Gastrocnemius medialis (tissue), 4 donors: ENCODE measurements at places on chromosomes 4 and X.

GRCh38 chrX:139691493-139691842 lies 16.5 kb downstream of the MCF2 start:
- no peak for DNase-seq

GRCh38 chr4:24373704-24374103 lies 210.7 kb downstream of the DHX15 start:
- DNase-seq = no peak

GRCh38 chr4:38677441-38677840 lies 13.4 kb downstream of the KLF3 start:
- DNase-seq = no peak

GRCh38 chr4:31917334-31917733 lies 1197.2 kb downstream of the PCDH7 start:
- DNase-seq = no peak

GRCh38 chr4:78706302-78706701 lies 69.8 kb upstream of the BMP2K start:
- no peak for DNase-seq

GRCh38 chr4:76895619-76896018 lies 2.3 kb downstream of the SOWAHB start:
- DNase-seq = no peak

GRCh38 chr4:100113096-100113495 lies 77.2 kb downstream of the DDIT4L start:
- DNase-seq = no peak

DNA sequence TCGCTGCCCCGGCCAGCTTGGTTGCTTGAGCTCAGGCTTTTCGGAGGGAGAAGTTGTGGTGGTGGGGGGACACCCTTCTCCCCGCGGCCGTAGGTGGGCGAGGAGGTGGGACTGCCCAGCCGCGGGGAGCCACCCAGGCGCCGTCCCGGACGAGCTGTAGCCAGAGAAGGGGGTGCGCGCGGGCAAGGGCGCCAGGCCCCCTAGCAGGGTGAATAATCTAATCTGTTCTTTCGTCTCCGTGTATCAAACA lies 3.1 kb downstream of the MID1IP1 start:
- no peak for DNase-seq

GRCh38 chrX:13257223-13258051 lies 62.4 kb downstream of the ATXN3L start:
- DNase-seq = no peak

DNA sequence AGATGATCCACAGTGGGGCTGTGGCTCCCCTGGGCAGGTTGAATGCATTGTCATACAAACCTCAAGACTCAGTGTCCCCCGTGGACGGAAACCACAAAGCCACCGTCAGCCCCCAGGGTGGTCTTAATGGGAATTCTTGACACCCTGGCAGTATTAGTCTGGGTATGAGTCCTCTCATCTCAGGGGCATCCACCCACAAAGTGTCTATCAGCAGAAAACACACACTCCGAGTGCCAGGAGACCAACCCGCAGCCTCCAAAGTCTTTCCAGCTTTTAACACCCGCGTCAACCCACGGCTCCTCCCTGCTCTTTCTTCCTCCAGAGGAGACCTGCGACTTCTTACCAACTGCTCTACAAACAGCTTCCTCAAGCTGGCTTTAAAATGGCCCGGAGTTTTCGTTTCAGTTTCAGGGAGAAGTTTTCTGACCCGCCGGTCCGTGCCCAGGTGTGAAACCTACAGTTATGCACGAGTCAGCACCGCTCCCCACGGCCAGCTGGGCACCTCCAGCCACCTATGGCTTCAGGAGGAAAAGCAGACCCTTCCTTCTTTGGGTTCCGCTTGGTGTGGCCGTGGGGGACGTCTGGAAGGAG lies 14.4 kb upstream of the ASMTL start:
- no peak for DNase-seq

GRCh38 chrX:43882294-43882681 lies at the start of gene MAOB:
Gene MAOB, minus strand, starts transcription at chrX:43882450. Its CDS starts 151 bp downstream, at chrX:43882299.
- DNase-seq = peak; percentile 61

DNA sequence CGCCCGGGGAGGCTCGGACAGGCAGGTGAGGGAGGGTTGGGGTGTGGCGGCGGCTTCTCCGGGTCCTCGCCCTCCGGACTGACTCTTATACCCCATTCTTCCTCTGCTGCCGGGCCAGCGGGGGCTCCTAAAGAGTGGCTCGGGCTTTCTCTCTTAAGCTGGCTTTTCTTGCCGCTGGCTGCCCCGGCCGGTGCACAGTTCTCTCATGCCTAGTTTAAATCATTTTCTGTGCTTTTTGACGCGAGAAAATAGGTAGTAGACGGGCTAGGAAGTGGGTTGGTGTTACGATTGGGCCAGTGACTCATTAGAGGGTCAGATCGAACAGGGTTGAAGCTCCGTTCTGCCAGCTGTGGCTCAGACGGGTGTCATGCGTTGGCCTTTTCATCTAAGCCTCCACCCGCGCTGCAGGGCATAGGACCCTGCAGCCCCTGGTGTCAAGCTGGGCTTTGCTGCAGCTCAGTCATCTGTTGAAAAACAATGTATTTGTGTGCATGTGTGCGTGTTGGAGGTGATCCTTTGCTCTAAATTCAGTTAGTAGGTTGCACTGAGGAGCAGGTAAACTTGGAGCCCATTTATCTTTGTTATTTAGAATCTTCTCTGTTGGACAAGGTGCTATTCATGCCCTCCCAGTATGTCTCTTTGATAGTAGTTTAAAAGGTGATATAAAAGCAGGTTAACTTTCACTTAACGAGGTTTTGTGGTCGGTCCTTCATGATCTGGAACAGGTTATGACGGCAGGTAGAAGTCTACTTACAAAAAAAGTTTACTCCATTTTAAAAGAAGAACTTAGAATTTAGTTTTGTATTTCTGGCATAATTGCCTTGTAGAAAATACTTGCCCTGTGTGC lies 802 bp downstream of the BMP2K start:
- DNase-seq = peak; percentile 10

DNA sequence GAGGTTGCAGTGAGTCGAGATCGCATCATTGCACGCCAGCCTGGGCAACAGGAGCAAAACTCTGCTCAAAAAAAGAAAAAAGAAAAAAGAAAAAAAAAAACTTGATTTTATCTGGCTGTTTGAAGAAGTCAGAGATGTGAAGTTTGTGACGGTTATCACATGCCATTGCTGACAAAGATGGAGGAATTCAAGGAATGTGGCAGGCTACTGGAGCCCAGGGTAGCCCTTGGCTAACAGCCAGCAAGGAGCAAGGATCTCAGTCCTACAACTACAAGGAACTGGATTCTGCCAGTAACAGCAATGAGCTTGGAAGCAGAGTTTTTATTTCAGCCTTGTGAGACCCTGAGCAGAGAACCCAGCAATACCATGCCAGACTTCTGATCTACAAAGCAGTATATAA lies 24.3 kb upstream of the TET2 start:
- no peak for DNase-seq

DNA sequence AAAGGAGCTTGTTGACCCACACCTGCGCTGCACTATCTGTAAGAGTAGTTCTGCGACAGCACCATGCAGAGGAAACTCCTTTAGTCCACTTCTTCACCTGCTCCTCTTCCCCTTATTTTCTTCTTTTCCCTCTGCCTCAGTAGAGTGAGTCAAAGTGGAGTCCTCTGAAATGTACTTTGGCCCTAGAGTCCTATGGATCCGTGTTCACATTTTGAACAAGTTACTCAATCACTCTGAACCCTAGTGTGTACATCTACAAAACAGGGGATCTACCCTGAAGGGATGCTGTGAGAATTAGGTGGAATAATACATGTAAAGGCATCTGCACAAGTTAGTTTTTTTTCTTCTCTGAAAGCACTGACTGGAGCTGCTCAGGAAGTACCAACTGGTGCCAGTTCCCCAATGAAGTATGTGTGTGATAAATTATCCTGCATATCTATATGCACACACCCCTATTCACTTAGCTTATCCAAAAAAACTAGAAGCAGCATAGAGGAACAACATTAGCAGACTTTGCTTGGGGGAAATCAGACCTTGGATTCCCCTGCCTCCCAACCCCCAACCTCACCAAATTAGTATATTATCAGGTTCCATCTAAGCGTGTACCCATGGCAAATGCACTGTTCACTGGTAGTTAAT lies 118.5 kb upstream of the FAM9C start:
- DNase-seq = no peak

DNA sequence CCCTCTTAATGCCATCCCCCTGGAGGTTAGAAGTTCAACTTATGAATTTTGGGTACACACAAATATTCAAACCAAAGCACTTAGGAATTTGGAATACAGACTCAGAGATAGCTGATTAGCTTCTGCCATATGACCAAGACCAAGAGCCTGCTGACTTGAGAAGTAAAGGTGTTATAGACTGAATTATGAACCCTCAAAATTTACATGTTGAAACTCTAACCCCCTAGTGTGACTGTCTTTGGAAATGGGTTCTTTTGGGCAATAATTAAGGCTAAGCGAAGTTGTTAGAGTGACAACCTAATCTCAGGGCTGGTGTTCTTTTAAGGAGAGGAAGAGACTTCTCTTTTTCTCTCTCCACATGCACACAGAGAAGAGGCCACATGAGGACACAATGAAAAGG lies 151.2 kb downstream of the COX18 start:
- no peak for DNase-seq

GRCh38 chr4:108029016-108029720 lies 39.5 kb downstream of the HADH start:
- no peak for DNase-seq

DNA sequence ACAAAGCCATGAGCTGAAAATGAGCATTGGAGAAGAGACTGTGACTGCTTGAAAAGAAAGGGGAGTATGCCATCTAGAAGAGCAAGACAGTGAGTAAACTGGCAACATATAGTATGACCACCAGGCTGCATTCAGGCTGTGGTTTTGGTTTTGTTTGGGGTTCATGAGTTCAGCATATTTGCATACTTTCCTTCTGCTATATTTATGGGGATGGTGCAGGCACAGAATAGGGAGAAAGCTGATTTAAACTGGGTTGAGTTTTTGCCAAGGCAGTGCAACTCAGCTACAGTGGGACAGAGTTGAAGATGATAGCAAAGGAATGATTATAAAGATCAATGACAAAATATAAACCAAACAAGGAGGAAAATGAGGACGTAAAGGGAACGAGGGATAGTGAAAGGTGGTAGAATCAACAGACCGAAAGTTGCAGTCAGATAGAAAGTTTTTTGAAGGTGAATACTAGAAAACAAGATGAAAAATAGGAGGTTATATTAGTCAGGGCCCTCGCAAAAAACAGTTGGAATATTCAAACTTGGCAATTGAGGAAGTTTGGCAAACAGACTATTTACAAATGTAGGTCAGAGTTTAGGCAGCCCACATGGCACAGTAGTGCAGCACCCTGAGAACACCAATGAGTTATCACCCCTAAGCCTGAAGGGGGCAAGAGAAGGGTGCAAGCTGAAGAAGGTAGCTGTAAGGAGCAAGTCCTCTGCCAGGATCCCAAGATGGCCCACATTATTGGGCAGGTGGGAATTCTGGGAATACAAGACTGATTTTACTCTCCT lies 114.8 kb upstream of the MAP9 start:
- DNase-seq = no peak

DNA sequence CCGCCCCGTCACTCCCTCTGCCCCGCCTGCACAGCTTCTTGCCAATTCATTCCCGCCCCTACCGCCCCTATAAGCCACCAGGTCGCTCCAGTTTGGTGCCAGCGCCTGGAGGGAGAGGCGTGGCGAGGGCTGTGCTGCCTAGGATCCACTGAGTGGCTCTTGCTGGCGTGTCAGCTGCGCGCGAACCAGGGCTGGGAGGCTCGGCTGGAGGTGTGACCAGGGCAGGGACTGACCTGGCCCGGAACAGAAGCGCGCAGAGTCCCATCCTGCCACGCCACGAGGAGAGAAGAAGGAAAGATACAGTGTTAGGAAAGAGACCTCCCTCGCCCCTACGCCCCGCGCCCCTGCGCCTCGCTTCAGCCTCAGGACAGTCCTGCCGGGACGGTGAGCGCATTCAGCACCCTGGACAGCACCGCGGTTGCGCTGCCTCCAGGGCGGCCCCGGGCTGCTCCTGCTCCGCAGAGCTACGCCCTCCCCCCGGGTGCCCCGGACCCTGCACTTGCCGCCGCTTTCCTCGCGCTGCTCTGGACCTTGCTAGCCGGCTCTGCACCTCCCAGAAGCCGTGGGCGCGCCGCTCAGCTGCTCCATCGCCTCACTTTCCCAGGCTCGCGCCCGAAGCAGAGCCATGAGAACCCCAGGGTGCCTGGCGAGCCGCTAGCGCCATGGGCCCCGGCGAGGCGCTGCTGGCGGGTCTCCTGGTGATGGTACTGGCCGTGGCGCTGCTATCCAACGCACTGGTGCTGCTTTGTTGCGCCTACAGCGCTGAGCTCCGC lies at the start of gene GPR78:
TSS of gene GPR78 (plus strand) at position 72 of the 773 bp plus-strand sequence. CDS start at position 663, 591 bp downstream.
- no peak for DNase-seq

- no peak for DNase-seq
These were observed at the start of gene TMEM35A for GRCh38 chrX:101078716-101079598. Gene TMEM35A, plus strand, starts transcription at chrX:101078879. Its CDS starts 124 bp downstream, at chrX:101079003.

- DNase-seq = no peak
These were observed 8.5 kb upstream of the BMP3 start for GRCh38 chr4:81021981-81022380.

DNA sequence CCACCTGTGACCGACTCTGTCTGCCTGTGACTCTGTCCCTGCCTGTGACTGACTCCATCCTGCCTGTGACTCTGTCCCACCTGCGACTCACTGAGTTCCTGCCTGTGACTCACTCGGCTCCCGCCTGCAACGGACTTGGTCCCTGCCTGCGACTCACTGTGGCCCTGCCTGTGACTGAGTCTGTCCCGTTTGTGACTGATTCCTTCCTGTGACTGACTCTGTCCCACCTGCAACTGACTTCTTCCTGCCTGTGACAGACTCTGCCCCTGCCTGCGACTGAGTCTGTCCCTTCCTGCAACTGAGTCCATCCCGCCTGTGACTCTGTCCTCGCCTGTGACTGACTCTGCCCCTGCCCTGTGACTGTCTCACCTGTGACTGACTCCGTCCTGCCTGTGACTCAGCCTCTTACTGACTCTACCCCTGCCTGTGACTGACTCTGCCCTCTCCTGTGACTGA lies 9.6 kb upstream of the UVSSA start:
- DNase-seq = no peak

DNA sequence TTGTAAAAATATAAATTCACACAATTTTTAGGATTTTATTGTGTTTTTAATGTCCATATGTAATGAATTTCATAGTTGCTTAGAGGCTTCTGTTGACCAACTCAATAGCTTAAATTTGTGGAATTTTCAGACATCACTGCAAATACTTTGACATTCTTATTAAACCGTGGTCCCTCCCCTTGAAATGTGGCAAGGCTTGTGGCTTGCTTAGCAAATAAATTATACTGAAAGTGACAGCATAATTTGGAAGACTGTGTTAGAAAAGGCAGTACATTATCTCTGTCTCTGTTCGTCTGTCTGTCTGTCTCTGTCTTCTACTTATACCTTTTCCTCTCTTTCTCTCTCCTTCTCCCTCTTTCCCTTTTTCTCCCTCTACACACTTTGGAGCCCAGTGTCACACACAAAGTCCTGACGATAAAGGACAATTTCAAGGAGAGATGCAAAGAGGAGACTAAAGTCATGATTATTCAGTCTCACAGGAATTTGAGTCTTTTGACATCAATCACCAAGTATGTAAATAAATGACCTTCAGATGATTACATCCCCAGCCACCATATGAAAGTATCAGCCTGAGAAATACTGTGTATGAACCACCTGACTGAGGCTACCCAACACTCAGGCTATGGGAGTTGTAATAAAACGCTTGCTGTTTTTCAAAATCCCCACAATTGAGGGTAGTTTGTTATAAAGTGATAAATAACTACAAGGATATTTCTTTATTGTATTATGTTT lies 21.0 kb upstream of the UGT2B7 start:
- DNase-seq = no peak

GRCh38 chrX:29143356-29143755 lies 556.1 kb downstream of the IL1RAPL1 start:
- no peak for DNase-seq

- DNase-seq = no peak
These were observed 46.6 kb upstream of the CXCL8 start for GRCh38 chr4:73693811-73694210.
